ENCODE measurements at places on chromosomes 2 and 18.

GRCh38 chr2:83784947-83785346 is 674.1 kb downstream of the SUCLG1 start:
- no peak for DNase-seq

DNA sequence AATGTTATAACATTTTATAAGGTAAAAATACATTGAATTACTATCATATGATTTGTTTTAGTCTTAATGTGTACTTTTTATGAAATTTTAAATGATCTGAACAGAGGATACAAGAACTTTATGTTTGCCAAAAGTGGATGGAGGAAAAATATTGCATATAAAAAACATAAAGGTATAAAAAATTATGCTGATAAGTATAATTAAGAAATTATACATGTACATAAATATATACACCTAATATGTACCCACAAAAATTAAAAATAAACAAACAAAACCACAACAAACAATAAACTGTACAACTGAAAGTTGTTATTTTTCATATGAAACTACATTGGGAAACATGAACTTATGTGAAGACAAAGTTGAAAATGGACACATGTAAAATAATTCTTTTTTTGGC is 38.2 kb upstream of the CALCRL start:
- no peak for DNase-seq

- no peak for DNase-seq
Measured at GRCh38 chr2:190344276-190344827, 963 bp downstream of the INPP1 start.

GRCh38 chr2:225737556-225737955 is 338.0 kb downstream of the NYAP2 start:
- no peak for DNase-seq

DNA sequence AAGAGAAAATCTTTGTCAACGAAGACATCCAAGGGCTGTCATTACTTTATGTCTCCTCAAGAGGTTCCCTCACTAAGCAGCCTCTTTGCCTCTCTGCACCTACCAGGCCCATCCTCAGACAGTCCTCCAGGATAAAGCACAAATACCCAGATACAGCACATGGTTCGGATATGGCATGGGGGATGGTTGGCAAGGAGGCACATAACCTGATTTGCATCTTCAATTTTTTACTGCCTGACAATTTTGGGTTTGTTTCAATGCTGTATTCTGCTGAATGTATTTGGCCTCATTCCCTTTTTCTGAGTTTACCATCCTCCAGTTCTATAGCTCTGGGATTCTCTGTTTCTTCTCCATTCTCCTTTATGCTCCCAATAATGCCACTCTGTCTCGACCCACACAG is 78.8 kb downstream of the VIT start:
- DNase-seq: no peak

DNA sequence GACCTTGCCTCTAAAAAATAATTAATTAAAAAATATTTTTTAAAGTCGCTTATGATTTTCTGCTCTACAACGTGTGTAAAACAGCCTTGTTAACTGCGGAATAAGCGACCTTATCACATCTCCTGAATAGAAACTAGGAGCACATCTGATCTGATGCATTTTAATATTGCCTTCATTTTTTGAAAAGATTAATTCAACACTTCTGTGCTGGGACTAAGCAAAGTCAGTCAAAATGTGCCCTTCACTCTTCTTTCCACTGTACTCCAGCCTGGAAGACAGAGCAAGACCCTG is 12.6 kb downstream of the CLEC4F start:
- no peak for DNase-seq

GRCh38 chr18:64718808-64719207 is 569.9 kb upstream of the LINC00305 start:
- no peak for DNase-seq

GRCh38 chr2:232896720-232897597 is 26.9 kb downstream of the SNORC start:
- DNase-seq: no peak

- no peak for DNase-seq
Measured at GRCh38 chr18:44852818-44853217, 172.1 kb downstream of the SETBP1 start.

DNA sequence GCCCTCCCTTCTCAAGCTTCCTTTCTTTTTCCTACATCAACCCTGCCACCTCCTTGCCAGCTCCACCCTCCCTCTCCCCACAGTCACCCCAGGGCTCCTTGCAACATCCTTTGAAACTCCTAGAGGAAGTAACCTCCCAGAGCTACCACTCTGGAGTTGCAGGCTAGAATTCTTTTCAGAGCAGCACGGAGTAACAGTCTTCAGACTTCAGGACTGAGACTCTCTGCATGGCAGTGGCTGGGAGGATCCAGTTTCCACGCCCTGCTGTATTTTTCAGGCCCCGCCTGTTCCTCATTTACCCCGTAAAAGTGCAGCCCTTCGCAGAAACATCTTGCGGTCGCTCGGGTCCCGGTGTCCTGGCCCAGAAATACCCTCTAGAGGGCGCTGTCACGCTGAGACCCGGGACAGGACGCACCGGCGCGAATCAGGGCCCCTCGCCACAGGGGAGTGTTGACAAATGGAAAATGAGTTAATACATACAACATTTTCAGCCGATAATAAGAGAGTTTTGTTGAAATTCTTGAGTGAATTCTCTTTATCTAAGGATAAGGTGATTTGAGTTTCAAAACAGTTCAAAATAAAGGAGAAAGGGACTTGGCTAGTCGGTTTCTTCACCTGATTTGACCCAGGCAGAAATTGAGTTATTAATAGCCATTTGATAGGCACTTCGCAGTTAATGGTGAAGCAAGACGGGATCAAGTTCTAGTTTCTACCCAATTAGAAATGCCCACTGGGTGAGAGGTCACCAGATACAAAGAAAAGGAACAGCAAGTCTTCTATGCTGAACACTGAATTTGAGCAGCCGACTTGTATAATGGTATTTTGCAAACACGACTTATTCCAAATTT is 18.5 kb upstream of the NTSR2 start:
- DNase-seq: peak; percentile 75

- DNase-seq: no peak
Measured at GRCh38 chr2:8570637-8571036, 111.2 kb upstream of the ID2 start.

GRCh38 chr2:157867703-157868102 is 8.4 kb downstream of the ACVR1 start:
- DNase-seq: no peak

- DNase-seq: no peak
Measured at GRCh38 chr2:44237221-44237620, 38.1 kb upstream of the SLC3A1 start.

- no peak for DNase-seq
Measured at GRCh38 chr18:23958036-23958435, 56.5 kb upstream of the TTC39C start.

DNA sequence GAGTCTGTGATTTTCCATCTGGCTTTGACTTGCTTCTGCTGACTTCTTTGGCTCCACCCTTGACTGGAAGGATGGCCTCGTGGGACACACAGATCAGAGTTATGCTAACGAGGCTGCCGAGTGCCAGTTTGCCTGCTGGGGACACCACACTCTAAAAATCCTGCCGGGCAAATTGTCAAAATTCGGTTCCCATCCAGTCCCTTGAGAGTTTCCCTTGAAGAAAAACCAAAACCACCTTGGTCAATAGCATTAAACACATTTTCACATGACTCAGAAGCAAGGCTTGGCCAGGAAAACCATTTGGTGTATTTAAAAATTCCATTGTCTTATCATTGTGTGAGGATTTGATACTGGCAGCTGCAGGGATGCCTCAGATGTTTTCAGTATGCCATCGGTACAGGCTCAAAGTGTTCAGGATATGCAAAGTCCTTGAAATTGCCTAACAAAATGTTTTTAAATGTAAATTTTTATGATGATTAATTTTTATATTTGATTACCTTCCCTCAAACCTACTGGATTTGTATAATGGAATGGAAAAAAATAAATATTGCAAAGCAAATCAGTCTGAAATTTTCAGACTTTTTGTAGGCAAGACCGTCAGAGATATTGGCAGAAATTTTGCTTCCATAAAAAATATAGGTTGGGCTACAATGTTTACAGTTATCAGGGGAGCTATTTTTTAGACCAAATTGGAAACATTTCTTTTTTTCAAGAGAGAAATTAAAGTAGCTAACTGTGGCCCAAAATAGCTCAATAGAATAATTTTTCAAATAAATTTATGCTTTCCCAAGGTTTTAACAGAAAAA is 41.6 kb downstream of the KCNE4 start:
- no peak for DNase-seq

GRCh38 chr2:20415511-20415918 is 31.4 kb upstream of the RHOB start:
- no peak for DNase-seq

DNA sequence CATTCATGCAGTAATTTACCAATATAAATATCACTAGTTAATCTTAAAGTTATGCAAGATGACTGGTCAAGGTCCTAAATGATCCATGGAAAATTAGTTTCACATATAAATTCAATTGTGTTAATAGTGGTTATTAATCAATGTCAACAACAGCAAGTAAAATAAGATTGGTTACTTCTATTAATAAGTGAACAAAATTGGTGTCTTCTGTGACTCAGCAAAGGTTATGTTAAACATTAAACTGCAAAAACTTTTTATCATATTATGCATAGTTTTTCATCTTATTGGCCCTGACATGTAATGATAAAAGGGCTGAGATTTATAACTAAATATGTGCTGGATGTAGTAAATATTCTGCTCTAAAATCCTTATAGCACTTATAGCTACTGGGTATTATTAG is 359.0 kb upstream of the UBE2E3 start:
- no peak for DNase-seq

GRCh38 chr18:32301976-32302743 is 112.3 kb downstream of the MEP1B start:
- DNase-seq: no peak

- no peak for DNase-seq
Measured at GRCh38 chr2:184860744-184861143, 262.4 kb downstream of the ZNF804A start.

DNA sequence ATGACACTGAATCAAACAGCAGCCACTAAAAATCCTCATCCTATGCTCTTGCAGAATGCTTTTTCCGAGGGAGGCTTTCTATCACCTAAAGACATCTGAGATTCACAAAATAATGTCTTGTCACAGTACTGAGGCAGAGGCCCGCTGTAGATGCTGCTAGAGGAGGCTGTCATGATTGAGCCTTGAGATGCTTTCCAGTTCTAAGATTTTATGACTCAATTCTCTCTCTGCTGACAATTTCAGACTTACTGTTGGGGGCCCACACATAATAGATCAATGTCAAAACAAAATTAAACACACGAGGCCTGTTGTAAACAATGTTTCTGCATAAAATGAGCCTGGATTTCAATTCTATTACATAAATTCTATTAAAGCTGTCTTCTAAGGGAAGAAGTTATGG is 132.7 kb upstream of the ARL4C start:
- DNase-seq: no peak

- DNase-seq: no peak
Measured at GRCh38 chr2:29238497-29238896, 123.3 kb downstream of the CLIP4 start.

DNA sequence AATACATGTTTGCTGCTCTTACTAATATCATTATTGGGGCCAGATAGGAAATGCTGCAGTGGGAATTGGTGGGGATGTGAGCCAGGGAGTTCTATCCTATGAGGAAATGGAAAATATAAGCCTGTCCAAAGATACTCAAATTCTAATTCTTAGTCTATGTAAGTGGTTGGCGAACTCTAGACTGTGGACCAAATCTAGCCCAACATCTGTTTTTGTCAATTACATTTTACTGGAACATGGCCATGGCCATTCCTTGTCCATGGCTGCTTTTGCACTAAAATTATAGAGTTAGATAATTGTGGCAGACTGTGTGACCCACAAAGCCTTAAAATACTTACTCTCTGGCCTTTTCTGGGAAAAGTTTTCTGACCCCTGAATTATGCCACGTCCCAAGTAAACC is 113.3 kb downstream of the MGAT5 start:
- no peak for DNase-seq

DNA sequence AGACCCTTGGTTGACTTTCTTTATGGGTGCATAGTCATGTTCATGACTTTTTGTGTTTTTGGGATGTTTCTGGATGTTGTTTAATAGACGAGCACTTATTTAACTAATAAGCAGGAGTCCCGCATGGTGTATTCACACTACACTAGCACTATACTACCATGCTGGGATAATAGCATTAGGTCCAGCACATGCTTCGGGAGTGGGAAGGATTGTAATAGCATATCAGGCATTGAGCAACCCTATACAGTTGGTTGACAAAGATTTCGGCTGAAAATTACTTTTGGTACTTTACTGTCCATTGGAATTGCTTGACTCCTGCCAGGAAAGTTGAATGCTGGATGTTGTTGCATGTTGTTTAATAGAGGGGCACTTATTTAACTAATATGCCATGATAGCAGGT is 2.8 kb downstream of the SH3RF3 start:
- DNase-seq: no peak

GRCh38 chr2:226971084-226971483 is 135.2 kb downstream of the RHBDD1 start:
- no peak for DNase-seq

GRCh38 chr2:134727385-134727784 is 8.6 kb upstream of the TMEM163 start:
- DNase-seq: no peak

DNA sequence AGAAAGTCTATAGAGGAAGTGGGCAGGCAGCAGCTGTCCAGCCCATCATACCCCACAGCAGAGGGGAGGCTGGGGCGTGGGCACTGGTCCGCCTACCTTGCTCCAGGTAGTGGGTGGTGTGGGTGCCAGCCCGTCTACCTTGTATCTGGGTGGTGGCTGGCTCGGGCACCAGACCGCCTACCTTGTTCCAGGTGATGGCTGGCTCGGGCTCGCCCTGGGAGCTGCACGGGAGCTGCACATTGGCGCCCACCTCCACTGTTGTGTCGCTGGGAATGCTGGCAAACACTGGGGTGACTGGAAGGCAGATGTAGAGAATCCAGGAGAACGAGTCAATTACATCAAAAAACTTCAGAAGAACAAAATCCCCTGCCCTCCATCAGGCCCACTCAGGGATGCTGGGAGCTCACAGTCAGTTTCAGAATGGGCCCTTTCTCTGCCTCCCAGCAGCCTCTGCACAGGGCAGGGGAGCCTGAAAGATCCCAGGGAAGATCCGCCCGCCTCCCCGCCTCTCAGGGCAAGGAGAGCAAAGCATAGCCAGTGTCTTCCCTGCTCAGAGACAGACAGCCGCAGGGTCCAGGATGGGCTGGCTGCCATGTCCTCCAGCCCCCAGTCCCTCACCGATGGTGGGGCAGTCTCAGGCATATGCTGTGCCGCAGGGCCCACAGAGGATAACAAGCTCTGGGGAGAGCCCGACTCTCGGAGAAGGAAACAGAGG is 82.3 kb downstream of the PXDN start:
- DNase-seq: no peak

DNA sequence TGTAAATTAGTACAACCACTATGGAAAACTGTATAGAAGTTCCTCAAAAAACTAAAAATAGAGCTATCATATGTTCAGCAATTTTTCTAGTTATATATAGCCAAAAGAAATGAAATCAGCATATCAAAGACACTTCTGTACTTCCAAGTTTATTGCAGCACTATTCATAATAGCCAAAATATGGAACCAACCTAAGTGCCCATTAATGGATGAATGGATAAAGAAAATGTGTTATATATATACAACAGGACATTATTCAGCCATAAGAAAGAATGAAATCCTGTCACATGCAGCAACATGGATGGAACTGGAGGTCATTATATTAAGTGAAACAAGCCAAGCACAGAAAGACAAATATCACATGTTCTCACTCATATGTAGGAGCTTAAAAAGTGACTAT is 112.6 kb downstream of the MDH1 start:
- no peak for DNase-seq

Data from activated naive CD8-positive, alpha-beta T cell treated with anti-CD3 and anti-CD28 coated beads, Interleukin-2, amount 50 U/mL, for 16 hours (primary cell).